ENCODE measurements at places on chromosomes 6 and 20.

DNA sequence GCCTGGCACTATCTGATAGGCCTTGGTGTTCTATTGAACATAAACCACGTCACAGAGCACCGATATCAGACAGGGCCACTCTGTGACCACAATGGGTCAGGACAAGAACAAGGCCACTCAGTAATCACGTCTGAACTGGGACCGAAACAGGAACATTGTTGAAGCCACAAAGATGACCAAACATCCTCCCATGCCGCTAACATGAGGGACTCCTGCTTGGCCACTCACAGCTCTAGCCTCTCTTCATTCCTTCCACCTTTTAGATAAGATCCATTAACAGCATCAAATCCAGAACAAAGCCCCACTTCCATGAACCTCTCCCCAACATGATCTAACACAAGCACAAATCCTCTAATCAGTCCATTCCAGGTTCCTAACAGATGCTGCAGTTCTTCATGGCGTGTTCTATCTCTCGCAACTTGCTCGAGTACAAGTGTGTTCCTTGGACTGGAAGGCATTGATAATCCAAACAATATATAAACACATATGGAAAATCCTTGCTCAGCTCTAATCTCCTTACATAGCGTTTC is 7.4 kb downstream of the SIRT5 start:
- DNase-seq = no peak

DNA sequence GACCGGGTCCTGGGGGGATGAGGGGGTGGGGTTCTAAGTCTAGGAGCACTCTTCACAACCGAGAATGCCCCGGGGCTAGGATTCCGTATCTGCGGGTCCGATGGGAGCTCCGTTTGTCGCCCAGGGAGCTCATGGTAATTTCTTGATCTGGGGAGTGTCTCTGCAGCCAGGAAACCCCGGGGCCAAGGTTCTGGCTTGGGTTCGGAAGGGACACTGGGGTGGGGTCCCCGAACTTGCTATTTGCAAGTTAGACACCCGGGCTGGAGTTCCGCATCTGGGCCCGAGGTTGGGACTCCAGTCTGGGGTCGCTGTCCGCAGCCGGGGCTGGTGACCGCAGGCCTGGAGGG is 397 bp downstream of the PEDS1 start:
- DNase-seq = no peak

DNA sequence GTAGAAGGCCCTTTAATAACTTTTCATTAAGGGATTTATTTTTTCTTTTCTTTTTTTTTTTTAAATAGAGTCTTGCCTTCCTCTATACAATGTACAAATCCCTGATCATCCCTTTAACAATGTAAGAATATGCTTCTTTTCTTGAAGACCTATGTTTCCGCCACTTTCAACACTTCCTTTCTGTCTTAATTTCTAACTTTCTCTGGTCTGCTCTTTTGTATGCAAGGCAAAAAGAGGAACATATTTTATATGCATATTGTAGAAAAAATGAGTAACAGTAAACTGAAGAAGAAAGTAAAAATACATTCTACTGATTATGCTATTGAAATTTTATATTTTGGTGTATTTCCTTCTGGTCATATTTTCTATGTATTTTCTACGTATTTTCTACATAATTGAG is 484.7 kb downstream of the TFAP2B start:
- peak; percentile 62 for DNase-seq

- DNase-seq = no peak
Observed at GRCh38 chr6:107310362-107310761, 149.0 kb downstream of the PDSS2 start.

DNA sequence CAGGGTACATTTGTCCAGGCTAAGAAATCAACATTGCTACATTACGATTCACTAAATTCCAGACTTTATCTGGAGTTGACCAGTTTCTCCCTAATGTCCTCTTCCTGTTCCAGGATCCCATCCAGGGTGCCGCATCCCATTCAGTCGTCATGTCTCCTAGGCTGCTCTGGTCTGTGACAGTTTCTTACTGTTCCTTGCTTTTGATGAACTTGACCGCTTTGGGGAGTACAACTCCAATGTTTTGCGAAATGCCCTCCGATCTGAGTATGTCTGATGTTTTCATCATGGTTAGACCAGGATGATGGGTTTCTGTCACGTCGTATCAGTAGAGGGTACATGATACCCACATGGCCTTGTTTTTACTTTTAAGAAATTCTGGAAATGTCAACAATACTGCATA is 62.2 kb downstream of the CTCFL start:
- DNase-seq = no peak

GRCh38 chr6:131124336-131125071 is 10.8 kb upstream of the AKAP7 start:
- no peak for DNase-seq

GRCh38 chr6:149405823-149406765 is 6.0 kb downstream of the SUMO4 start:
- no peak for DNase-seq

GRCh38 chr6:29925727-29926412 is 16.5 kb upstream of the HLA-A start:
- no peak for DNase-seq

GRCh38 chr6:97456070-97456469 is 173.1 kb upstream of the MMS22L start:
- no peak for DNase-seq

- no peak for DNase-seq
Observed at GRCh38 chr6:84815896-84816735, 51.7 kb upstream of the TBX18 start.

DNA sequence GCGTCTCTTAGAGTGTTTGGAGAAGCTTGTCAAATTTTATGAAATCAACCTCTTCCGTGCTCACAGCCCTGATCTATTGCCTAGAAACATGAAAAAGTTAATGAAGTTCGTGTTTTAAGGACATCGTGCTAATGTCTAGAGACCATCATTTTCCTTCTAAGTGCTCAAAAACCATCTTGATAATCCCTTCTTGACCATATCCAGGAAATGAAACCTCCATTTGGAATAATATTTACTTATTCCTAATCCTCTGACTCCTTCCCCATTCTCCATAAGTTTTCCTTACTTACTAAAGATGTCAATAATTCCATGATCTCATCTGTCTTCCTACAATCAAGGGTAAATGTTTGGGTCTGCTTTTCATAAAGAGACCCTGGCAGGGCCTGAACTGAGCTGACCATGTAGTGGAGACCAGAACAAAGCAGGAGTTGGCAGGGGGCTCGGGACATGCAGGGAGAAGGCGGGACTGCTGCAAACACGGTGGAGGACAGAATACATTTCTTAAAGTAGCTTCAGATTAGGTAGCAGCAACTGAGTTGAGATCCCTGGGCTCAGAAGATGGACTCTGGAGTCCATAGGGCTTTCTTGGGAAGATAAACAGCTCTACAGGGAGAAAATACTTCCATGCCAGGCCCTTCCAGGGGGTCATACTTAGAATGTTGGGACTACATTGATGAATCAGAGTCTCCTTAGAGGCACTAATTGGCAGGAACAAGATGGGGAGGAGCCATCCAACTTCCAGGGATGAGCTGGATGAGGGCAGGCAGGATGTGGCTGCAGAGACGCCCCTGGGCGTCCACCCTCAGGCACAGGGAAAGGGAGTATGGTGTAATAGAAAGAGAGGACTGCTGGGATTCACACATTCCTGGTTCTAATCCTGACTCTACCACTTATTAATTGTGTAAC is 100.7 kb downstream of the RIN2 start:
- no peak for DNase-seq

DNA sequence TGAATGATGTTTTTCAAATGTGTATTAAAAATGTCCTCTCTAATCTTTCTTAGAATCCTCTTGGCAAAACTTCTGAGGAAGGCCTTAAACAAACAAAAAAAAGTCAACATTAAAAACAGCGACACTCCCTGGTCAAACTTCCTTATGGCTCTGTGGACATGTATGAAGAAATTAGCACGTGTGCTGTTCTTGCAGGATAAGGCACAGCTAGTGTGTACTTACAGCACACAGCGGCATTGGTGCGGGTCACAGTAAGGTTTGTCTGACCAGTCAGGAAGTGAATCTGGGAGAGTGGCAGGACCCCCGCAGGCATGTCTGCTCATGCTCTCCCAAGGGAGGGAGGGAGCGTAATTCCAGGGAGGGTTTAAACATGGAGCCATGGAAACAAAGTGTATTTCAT is 38.8 kb downstream of the SLC22A1 start:
- no peak for DNase-seq

- DNase-seq = no peak
Observed at GRCh38 chr20:23663180-23663579, 25.4 kb upstream of the CST3 start.

DNA sequence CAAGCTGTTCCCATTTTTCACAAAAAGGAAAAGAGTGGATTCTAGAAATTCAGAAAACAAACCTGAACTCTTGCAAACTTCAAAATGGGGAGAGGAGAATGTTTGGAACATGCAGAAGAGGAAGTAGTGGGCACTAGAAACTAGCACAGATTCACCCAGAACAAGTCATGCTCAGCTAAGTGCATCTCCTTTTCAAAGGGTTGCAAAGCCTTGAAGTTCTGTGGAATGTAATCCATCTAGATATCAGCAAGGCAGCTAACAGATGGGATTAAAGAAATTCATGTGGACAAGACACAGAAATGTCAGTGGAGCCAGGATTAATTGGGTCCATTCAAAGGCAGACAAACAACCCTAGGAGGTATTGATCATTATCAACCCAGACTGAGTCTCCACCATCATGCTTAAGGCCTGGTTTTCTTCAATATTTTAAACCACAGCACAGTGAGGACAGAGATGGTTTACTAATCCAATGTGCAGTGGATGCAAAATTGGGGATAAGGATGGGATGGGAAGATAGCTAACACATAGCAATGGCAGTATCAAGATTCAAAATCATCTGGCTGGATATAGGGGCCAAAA is 31.3 kb downstream of the KCNK5 start:
- no peak for DNase-seq

GRCh38 chr20:45501600-45501999 is 13.8 kb downstream of the SPINT3 start:
- no peak for DNase-seq

DNA sequence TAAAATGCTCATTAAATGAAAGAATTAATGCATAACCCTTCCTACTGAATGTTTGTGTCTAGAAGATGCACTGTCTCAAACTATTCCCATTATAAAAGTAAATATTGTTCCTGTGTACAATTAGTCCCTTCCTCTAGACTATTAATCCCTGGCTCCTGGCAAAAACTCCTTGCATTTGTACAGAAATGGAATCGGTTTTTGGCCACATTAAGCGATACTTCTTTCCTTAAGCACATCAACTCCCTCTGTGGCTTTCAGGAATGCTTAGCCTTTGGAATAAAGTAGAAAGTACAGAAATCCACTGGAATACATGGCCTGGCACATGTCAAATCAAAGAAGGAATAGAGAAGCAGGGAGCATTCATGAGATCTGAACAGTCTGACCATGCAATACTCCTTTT is 179.8 kb downstream of the GMPR start:
- no peak for DNase-seq

DNA sequence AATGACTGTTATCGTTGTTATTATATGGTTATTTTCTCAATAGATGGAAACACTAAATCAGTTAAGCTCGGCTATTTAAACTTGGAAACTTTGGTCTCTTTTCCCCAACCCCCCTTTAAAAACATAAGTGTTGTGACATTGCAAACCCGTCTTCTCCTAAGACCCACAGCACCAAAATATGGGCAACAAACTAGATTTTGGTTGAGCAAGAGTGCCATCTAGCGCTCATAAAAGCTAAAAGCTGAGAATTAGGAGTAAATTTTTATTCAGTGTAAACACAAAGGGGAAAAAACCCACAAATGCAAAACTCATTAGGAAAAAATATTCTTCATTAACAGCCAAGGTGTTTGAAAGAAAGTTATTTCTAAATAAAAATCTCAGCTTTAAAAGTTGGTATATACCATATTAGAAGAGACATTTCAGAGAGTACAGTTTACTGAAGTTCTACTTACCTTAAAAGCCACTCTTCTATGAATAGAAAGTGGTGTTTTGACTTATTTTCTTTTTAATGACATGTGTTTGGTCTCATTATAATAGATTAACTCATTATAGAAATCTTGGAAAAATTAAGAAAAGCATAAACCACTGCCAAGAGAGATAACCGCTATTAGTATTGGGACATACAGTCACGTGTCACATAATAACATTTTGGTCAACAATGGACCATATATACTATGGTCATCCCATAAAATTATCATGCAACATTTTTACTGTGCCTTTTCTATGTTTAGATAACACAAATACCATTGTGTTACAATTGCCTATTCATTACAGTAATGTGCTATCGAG is 21.1 kb downstream of the SESN1 start:
- peak; percentile 82 for DNase-seq

GRCh38 chr6:155287762-155288161 is 23.9 kb downstream of the CLDN20 start:
- DNase-seq = no peak

GRCh38 chr20:54650052-54650719 is 174.8 kb downstream of the DOK5 start:
- DNase-seq = no peak

DNA sequence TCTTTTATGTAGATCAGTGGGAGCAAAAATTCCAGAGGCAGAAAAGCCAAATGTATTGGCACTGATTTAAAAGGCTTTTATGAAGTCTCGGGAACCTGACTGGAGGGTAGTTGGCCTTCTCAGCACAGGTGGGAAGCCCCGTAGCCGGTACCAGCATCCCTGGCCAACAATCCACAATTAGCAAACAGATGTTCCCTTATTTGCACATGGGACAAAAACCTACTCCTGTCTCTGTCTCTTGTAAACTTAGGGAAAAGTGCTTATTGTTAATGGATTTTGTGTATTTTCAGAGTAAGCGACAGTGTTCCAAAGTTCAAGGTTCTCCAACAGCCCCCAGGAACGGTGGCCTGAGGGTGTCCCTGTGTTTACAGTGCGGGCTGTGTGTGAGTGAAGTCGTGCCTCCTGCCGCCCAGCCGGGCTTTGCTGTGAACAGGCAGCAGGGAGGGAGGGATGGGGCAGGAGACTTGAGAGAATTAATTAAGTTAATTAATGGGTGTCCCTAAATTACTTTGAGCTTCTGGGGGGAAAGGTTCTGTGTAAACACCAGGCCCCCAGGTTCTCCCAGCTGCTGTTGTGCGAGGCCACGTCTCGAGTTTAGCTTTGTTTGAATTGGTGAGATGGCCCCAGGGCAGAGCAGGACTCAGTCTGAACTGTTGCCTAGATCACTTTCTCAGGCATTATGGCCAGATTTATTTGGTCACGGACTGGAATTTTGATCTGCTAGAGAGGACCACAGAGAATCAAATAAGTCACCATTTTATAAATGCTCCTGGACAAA is 3.9 kb downstream of the SYNJ2 start:
- DNase-seq = no peak
